Thymus (tissue), 14 donors: ENCODE measurements at places on chromosomes 4 and X.

- DNase-seq = no peak
These were observed 20.5 kb downstream of the AKAP4 start for GRCh38 chrX:50180073-50180940.

GRCh38 chr4:86243750-86244149, 116.1 kb downstream of the MAPK10 start:
- no peak for DNase-seq

GRCh38 chr4:16496501-16496900, 270.2 kb upstream of the TAPT1 start:
- no peak for DNase-seq

DNA sequence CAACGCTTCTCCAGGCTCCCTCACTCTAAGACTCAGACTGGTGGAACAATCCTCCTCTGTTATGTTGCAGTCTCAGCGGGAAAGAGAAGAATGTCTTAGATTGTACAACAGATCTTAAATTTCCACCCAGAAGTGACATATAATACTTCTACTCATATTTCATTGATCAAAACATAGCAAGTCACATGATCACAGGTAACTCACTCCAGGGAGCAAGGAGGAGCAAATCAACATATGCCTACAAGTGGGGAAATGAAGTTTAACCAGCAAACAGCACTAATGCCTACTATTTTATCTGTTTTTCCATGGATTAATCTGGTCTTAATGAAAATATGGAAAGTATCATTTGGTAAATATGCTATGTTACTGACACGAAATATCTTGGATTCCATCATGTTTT, 819.8 kb downstream of the CCSER1 start:
- DNase-seq = no peak

GRCh38 chr4:16104520-16104919, 20.7 kb upstream of the PROM1 start:
- DNase-seq = no peak

GRCh38 chr4:72077346-72077745, 45.5 kb downstream of the NPFFR2 start:
- no peak for DNase-seq

GRCh38 chr4:55303760-55304165, 42.3 kb upstream of the SRD5A3 start:
- no peak for DNase-seq

- DNase-seq = no peak
These were observed 3.0 kb upstream of the NDP start for GRCh38 chrX:43976205-43976604.

- DNase-seq = no peak
These were observed 693.4 kb upstream of the INTU start for GRCh38 chr4:126939401-126939800.

GRCh38 chrX:75076429-75076828, 79.7 kb downstream of the ABCB7 start:
- DNase-seq = no peak
